Muscle of back (tissue), 13 donors: ENCODE measurements at places on chromosomes 7 and 10.

- no peak for DNase-seq
Measured at GRCh38 chr10:51082857-51083256, 8.6 kb downstream of the PRKG1 start.

GRCh38 chr7:94348142-94348541 is 46.6 kb upstream of the COL1A2 start:
- DNase-seq, result peak; percentile 97

DNA sequence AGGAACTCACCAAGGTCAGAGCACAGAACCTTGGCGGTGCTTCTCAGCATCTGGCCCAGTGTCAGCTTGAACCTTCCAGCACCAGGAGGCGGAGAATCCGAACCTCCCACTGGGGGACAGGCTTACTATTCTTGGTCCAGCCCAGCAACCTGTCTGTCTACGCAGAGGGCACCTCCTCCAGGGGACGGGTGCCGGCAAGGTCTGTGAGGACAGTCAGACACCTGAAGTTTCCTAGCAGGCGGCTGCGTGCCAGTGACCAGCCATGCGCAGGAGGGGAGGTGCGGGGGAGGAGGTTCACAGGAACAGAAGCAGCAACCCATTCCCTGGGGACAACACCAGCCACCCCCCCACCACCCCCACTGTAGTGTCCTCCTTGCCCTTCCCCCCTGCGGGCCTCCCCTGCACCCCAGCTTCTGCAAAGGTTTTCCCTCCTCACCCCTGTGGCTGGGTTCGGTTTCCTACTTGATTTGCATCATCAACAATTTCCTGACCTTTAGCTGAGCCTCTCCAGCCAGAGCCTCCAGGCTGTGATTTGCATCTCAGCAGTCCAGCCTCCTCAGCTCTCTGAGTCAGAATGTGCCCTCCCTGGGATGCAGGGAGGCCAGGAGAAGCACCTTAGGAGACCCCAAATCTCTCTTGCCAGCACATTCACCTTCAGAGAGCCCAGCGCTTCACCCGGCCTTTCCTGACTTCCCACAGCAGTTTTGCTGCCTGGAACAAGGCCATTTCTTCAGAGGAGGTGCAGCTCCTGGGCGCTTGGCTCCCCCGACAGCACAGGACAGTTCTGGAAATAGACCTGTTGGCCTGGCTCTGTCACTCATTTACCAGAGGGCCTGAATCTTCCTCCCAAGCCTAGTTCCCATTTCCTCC is 107.5 kb upstream of the NPS start:
- DNase-seq, result no peak

DNA sequence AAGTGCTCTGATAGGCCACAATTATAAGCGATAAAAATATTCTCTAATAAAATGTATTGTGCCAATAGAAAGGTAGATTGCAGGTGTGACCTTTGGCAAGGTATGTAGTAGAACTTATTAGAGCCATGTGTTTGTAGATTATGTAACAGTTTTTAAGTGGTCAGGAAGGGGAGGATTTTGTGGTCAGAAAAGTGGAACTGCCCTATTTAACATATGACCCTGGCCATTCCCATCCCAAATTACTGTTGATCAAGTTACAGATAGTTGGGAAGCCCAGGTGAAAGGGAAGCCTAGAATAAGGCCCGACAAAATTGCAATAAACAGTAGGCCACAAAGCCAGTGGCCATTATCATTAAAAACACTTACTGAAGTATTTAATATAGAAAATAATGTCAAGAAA is 89.2 kb downstream of the SPAG6 start:
- no peak for DNase-seq

DNA sequence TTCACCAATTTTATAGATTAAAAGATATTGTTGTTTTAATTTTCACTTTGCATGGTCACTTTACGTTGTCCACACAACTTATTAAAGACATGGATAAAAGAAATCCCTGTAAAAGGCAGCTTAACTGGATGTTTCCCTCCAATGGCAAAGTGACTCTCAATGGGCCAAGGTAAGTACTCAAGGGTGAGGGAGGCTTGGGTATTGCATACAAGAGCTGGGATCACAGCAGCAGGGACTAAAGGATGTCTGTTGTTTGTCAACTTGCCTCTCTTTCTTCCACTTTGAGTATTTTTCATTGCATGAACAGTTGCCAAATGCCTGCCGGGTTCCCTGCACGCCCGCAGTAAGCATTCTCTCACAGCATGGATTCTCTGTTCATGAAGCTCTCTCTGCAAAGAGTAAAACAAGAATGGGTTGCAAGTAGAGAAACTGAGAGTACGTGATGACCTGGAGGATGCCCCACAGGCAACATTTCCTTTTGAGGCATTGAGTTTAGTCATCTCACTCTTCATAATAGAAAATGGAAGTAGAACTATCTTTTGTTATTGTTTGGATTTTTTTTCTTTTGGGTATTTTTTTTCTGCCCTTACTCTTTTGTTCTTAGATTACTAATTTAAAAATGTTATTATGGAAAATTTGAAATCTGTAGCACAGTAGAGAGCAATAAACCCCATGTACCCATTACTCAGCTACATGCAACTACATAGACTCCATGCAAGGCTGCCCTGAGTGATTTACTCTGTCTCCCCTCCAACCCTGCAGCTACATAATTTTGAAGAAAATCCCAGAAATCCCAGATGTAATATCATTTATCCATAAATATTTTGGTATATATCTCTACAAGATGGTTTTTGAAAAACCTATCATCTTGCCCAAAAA is 26.3 kb downstream of the GPR141 start:
- no peak for DNase-seq

GRCh38 chr10:33901166-33901565 is 566.7 kb upstream of the NRP1 start:
- DNase-seq, result no peak

DNA sequence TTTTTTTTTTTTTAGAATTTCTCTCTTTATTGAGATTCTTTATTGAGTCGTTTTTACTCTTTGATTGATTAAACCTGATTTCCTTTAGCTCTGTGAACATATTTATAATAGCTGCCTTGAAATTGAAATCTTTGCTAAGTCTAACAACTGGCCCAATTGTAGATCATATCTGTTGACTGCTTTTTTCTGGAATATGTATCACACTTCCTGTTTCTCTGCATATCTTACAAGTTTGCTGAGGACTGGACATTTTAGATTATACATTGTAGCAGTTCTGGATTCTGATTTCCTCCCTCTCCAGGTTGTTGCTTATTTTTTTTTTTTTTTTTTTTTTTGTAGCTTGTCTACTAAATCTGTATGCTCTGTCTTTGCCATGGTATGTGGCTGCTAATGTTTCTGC is 56.3 kb downstream of the PRKAR2B start:
- DNase-seq, result no peak
